ENCODE measurements at places on chromosomes 4 and X.
A peak's percentile ranks its signal among the peaks of the same experiment; 100 is the strongest.

DNA sequence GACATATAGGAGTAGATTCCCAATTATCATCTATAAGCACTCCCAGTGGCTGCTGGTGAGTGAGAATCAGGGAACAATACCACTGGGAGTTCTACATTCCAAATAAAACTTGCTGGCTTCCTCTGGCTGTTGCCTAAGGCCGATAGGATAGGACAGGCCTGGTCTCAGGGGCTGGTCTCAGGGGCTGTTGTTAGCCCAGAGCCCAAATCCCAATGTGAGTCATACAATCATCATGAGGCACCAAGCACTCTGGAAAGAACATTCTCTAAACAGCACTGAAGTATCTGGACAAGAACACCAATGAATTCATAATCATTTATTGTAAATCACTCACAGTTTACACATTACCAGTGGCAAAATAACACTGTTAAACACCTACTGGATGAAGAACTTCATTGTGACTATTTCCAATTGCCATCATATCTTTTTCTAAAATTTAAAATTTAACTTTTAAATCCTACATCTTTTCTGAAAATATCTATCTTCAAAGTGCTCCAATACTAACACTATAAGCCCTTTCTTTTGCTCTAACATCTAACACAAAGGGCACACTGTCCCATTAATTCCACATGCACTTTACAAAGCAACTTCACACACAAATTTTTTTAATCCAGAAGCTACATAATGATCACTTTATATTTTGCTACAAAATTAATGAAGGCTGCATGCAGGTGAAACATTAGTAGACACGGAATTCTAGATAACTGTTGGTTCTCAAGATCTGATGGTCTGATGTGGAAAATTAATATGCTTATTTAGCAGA lies 67.6 kb upstream of the TMEM150C start:
- DNase-seq: no peak

DNA sequence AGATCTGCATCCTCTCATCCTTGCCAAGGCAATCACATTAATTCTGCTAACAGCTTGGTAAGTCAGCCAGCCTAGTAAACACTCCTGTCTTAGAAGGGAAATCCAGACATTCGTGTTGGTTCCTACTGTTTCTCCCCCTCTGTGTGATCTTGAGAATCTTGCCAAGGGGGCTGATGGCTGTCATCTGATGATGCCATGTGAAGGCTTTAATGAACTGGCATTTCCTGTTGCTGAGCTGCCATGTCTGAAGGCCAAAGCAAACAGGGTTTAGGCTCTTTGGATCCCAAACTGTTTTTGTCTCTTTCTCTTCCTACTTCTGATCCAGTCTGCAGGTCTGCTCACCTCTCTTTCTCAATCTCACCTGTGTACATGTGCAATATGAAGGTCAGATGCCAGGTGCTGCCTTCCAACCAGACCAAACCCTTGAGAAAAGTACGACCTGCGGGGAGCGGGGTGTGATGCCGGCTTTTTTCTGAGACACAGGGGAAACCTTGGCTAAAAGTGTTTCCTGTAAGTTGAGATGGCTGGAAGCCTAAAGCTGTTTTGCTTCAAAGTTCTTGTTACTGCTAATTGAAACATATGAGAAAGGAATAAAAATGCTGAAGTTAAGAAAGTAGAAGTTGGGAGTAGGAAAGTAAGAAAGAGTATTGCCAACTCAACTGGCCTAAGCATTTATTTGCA lies 532.9 kb downstream of the ANKRD50 start:
- DNase-seq: no peak

- no peak for DNase-seq
Measured at GRCh38 chr4:158217763-158218162, 7.5 kb downstream of the TMEM144 start.

DNA sequence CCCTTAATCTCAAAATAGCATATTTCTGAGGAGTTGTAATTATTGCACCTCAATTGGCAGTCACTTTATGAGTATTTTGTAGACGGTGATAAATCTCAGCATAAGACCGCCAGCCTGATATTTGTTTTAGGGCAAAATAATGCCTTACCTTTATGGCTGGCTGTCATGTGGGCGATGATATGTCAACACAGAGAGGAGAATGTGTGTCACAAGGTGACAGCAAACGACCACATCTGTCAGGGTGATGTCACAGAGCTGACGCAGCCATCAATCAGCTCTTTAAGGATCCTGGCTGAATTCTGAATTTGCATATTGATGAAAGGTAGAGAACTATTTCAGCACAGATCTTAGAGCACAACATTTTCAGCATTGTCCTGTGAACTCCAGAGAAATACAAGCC lies 209.7 kb downstream of the CEP135 start:
- DNase-seq: no peak

GRCh38 chrX:107710617-107711391 lies 64.8 kb downstream of the TSC22D3 start:
- DNase-seq: peak; percentile 83

- DNase-seq: peak; percentile 14
Measured at GRCh38 chrX:147803948-147804347, 107.8 kb upstream of the FMR1 start.

GRCh38 chr4:165191348-165191656 lies 16.1 kb upstream of the KLHL2 start:
- DNase-seq: no peak

DNA sequence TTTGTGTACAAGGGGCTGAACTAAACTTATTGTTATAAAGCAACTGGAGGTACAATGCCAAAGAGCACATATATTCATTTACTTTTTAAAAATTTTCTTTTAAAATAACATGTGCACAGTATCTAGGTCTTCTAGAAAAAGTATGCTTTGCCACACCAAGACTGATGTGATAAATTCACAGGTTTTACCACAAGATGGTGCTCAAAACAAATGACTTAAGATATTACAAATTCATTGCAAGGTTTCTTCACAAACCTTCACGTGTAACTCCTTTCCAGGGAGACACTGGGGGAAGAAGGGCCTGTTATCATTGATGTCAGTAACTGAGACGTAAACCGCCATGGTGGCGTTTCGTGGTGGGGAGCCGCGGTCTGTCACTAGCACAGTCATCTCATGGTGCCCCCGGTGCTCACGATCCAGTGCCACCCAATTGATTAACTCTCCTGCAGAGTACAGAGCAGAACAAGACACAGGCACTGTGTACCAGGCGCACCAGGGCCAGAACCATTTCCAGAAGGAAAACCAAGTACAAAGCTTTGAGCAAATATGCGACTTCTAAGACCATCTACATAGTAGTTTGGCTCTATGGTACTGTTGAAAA lies 162.2 kb downstream of the DCHS2 start:
- DNase-seq: no peak

GRCh38 chrX:71168134-71168533 lies 23.5 kb downstream of the NLGN3 start:
- DNase-seq: no peak

DNA sequence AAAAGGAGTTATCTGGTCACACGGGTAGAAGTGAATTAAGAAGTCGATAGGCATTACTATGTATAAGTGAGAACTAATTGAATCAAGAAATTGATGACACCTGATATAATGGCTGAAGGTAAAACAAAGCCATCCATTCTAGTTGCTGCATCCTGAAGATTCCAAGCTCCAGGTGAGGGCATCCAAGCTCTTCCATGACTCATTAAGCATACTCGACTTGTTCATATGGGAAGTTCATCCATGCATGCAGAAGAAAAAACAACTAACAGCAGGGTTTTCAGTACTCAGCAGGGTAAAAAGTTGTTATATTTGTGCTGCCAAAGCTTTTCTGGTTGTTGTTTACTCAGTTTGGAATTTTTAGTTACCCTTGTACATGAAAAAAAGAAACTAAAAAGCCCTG lies 508.0 kb upstream of the CXorf51A start:
- DNase-seq: no peak

DNA sequence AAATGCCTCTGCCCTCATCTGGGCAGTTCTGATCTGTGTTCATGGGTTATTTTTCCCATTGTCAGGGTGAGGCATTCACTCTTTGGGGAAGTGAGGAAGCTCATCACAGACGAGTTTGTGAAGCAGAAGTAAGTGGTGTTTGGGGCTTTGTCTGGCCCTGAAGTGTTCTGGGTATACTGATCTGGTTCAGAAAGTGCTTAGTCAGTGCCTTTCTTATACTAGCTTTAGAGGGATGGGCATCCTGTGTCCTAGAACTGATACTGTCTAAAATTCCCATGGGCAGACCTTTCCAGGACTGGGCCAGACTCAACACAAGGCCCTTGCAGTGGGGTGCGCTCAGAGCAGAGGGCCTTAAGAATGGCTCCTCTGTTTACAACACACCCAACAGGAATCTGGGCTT lies 6.4 kb downstream of the TRO start:
- no peak for DNase-seq

GRCh38 chr4:54281054-54281766 lies 52.1 kb downstream of the PDGFRA start:
- DNase-seq: no peak

DNA sequence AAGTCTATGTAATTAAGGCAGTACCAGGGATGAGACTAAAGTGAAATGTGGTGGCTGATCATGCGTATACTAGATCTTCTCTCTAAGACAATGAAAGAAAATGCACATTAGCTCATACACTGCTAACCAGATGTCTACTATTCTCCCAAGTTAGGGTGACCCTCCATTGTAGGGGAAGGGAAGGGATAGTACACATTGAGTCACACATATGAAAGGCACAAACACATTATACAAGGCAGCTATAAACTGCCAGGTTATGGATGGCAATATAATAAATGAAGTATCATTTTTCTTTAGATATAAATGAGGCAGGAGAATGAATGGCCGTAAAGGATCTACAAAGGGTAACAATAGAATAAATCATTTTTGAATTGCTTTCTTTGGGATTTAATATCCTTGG lies 4.5 kb downstream of the SHROOM3 start:
- no peak for DNase-seq

DNA sequence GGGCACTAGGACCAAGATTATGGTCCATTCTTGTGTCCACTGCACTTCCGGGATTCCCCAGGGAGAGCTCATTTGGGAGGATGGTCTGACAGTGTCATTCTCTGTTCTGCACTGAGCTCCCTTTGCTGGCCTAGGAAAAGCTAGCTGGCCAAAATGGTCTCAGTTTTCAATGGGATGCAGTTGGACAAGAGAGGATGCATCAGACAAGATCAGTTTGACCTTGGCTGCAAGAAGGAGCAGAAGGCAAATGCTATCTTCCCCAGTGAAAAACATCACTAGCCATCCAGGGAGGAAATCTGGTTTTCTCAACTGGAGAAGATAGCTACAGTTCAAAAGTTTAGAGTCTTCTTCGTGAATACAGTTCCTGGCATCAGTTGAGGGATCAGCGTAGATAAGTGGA lies 221.1 kb downstream of the PTTG2 start:
- no peak for DNase-seq

DNA sequence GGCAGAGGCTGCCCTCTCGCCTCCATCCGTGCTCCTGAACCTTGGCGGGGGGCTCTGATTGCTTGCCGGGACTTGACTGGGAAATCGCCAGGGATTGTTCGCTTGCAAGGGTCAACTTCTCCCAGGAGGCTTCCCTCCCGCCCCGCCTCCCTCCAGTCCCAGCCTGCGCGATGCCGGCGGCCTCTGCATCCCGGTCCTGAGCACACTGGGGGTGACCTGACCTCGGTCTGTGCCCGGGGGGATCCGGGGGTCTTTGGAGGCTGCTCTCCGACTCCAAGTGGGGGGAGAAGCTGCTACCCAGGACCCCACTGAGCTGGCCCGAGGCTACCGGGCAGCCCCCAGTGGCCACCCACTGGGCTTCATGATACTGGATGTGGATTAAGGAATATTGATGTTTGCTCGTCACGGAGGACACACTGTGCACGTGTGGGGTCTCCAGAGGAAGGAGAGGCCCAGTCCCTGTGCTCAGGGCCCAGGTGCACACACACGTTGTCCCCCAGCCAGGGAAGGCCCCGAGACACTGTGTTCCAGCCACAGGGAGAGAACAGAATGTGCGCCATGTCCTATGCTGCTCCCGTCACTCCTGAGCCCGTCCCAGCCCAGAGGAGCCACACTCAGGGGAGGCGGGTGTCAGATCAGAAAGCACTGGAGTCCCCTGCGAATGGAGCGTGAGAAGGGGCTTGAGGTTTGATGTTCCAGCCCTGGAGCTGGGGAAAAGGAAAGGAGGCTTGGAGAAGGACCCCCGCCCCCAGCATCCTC lies 55.9 kb upstream of the NKX1-1 start:
- DNase-seq: no peak

GRCh38 chrX:110853610-110854009 lies 58.0 kb upstream of the CHRDL1 start:
- no peak for DNase-seq

DNA sequence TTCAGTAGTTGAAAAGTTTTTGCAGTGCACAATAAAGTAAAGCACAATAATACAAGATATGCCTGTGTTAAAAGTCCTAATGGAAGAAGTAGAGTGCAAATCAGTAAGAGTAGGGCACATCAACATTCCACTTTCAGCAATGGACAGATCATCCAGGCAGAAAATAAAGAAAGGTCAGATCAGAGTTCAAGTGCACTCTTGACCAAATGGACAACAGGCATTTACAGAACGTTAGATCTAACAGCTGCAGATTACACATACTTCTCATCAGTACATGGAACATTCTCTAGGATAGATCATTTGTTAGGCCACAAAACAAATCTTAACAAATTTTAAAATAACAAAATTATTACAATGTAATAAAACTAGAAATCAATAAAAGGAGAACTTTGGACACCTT lies 1373.5 kb upstream of the PABPC4L start:
- DNase-seq: no peak

- peak; percentile 67 for DNase-seq
Measured at GRCh38 chr4:173370130-173370476, 651 bp upstream of the SAP30 start.

DNA sequence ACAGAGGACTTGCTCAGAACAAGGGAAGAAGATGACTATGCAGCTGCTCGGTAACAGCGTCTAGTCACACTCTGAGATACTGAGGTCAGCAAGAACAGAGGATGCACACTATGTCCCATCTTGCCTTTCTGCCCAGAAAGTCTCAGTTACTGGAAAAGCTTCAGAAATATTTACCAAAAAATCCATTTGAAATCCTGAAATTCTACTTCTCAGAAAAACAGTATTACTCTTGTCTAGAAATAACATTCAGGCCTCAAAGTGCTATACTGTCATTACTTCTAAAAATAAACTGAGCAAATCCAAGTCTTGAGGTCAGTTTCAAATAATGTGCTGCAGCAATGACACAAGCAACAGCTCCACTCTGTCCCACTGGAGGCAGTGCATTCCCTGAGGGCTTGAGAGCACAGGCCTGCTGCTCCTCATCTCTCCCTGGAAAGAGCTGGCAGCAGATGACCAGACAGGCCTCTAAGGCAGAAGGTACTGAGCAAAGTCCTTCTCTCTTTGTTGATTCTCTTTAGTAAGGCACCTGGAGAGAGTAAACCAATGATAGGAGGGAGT lies 76.9 kb downstream of the CAMK2D start:
- DNase-seq: no peak

DNA sequence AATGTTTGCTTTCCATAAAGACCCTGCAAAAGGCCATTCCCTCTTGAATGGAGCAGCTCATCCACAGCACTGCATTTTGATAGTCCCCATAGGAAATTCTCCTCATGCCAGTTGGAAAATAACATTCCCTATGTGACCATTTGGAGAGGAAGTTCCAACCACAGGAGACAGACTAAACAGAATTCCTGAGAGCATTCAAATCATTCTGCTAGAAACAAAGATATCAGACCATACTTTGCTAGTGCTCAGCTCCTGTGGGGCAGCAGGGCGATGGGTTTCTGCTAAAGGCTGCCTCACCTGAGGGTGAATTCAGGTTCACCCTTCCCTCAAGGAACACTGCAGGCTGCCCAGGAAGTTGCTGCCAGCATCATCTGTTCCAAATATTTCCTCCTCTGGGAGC lies 58.8 kb downstream of the LNX1 start:
- no peak for DNase-seq

- no peak for DNase-seq
Measured at GRCh38 chr4:14272206-14272605, 644.7 kb upstream of the BOD1L1 start.

All from activated CD4-positive, alpha-beta T cell treated with anti-CD3 and anti-CD28 coated beads, Interleukin-2, amount 10 ng/mL, durations not matched to agents 7 days and 5 days (primary cell).